Stimulated activated memory B cell treated with anti-CD40 and anti-IgM and Interleukin-4, amounts not matched to agents 10 μg/mL and 1 μg/mL and 100 μg/mL, for 72 hours (primary cell): ENCODE measurements at places on chromosomes 11 and 22.

DNA sequence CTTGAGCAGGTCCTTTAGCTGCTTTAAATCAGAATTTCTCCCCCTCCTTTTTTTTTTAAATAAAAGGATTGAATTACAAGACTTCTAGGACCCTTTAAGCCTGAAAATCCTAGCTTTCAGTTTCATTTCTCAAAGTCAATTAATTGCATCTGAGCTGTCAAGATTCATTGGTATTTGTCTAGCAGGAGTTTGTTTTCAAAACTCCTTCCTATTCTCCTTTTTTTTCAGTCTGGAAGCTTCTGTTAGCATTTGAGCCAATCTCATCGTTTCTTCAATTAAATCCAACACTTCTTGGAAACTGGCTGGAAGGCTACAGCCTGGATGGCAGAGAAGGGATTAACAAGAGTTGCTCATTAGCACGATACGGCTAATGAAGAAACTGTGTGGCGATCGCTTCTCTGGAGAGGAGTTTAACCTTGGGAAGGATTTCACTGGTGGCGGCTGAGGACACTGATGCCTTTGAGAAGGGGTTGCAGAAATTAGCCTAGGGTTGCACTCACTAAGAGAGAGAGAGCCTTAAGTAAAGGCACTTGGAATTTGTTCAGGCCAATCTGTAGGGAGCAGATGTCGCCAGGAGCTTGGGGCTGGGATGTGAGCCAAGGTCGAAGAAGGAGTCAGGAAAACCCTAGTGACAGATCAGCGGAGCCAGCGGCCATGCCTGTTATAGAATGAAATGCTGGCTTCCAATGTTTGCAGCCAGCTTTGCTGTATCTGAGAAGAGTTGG lies 43.8 kb upstream of the API5 start:
- H3K4me1 ChIP-seq: no peaks in the 10 kb centered on the region
- no peak overlapping the region for H3K27ac ChIP-seq
- no peaks in the 10 kb centered on the region for H3K36me3 ChIP-seq
- ATAC-seq: no peak
- peaks cover 36% of the 10 kb centered on the region for H3K27me3 ChIP-seq

- no peaks in the 10 kb centered on the region for H3K36me3 ChIP-seq
- ATAC-seq: no peak
- H3K27ac ChIP-seq: no peak overlapping the region
These were observed 351.4 kb upstream of the LUZP2 start for GRCh38 chr11:24145411-24145810.

DNA sequence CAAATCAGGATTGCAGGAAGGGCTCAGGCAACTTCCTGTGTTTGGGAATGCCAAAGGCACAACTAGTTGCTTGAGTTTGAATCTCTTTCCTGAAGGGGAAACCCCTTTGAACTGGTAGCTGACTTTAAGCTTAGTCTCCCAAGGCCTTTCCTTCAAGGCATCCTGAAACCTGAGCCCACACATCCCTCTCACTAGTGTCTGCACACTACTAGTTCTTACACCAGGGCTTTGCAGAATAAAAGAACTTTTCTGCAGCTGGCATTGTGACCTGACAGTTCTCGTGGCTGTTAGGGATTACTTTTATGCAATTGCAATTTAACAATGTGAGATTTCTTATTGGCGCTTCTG lies 95.4 kb downstream of the EXT2 start:
- H3K36me3 ChIP-seq: peaks cover 65% of the 10 kb centered on the region
- ATAC-seq: no peak
- H3K4me1 ChIP-seq: no peaks in the 10 kb centered on the region
- H3K27ac ChIP-seq: no peak overlapping the region
- no peak overlapping the region for H3K4me3 ChIP-seq
- no peaks in the 10 kb centered on the region for H3K27me3 ChIP-seq

GRCh38 chr11:19403196-19403895 lies 162.6 kb upstream of the E2F8 start:
- H3K36me3 ChIP-seq: no peaks in the 10 kb centered on the region
- no peak for ATAC-seq
- no peak overlapping the region for H3K4me3 ChIP-seq
- H3K4me1 ChIP-seq: no peaks in the 10 kb centered on the region

DNA sequence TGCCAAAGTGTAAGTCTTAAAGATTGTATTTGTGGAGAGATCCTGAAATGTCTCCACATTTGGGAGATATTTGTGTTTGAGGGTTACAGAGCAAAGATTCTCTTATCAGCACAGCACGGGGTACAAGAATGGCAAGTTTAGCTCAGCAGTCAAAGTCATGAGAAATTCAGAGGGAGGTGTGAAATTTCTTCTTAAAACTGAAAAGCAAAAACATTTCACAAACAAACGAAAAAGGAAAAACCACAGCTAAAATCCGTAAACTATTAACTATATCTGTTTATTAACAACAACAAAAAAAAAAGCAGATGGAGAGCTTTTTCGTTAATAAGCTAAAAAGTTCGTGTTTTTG lies 40.9 kb upstream of the ETS1 start:
- peak overlapping the region; percentile 93 for H3K27ac ChIP-seq
- no peaks in the 10 kb centered on the region for H3K27me3 ChIP-seq
- no peak for ATAC-seq

- H3K4me1 ChIP-seq: peaks cover 37% of the 10 kb centered on the region
- no peak overlapping the region for H3K27ac ChIP-seq
- no peak overlapping the region for H3K4me3 ChIP-seq
These were observed 1.4 kb downstream of the SIGIRR start for GRCh38 chr11:413120-414081.

GRCh38 chr22:26027341-26027740 lies 141.9 kb upstream of the SEZ6L start:
- no peak overlapping the region for H3K27ac ChIP-seq
- H3K4me3 ChIP-seq: no peak overlapping the region
- no peaks in the 10 kb centered on the region for H3K27me3 ChIP-seq

DNA sequence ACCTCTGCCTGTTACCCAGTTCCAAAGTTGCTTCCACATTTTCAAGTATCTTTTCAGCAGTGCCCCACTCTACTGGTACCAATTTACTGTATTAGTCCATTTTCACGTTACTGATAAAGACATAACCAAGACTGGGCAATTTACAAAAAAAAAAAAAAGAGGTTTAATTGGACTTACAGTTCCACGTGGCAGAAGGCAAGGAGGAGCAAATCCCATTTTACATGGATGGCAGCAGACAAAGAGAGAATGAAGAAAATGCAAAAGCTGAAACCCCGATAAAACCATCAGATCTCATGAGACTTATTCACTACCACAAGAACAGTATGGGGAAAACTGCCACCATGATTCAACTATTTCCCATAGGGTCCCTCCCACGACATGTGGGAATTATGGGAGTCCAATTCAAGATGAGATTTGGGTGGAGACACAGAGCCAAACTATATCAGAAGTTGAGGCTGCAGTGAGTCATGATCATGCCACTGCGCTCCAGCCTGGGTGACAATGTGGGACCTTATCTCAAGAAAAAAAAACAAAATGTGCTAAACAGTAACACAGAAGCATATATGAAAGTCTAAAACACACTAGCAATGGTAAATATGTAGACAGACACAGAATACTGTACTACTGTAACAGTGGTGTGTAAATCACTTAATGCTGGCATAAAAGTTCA lies 190.3 kb upstream of the ZC3H12C start:
- no peak overlapping the region for H3K27ac ChIP-seq
- H3K27me3 ChIP-seq: peaks cover 64% of the 10 kb centered on the region
- ATAC-seq: no peak
- no peaks in the 10 kb centered on the region for H3K36me3 ChIP-seq

DNA sequence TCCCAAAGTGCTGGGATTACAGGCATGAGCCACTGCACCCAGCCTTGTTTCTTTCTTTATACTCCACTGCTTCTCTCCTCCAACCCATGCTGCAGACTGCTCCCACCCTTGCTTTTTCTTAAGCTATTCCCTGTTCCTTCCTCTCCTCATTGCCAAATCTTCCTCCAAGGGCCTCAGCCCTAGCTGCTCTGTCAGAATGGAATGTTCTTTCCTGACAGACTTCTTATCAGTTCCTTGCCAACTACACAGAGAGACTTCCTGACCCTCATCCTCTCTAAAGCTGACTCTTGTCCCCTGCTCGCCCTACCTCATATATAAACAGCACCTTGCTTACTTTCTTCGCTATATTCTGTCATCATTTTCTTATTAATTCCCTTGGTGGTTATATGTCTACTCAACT lies 16.9 kb upstream of the PIK3C2A start:
- H3K4me3 ChIP-seq: no peak overlapping the region
- peaks cover under 1% of the 10 kb centered on the region for H3K4me1 ChIP-seq
- H3K36me3 ChIP-seq: no peaks in the 10 kb centered on the region
- no peaks in the 10 kb centered on the region for H3K27me3 ChIP-seq

DNA sequence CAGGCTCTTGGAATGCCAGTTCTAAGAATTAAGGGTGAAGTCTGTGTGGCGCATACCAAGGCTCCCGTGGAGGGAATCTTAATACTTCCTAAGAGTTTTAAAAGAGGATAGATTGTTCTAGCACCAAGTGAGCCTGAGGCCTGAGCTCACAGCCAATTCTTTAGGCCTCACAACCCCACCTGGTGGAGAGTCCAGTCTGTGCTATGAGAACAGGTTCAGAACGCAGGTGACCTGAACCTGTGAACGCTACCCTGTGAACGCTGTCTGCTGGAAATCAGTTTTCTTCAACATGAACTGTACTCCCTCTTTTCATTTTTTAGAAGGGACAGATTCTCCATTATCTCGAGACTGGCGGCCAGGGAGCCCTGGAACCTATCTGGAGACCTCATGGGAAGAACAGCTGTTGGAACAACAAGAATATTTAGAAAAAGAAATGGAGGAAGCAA lies 43.2 kb upstream of the DLAT start:
- peaks cover 36% of the 10 kb centered on the region for H3K27me3 ChIP-seq
- peak; percentile 75 for ATAC-seq
- H3K36me3 ChIP-seq: no peaks in the 10 kb centered on the region
- H3K4me3 ChIP-seq: no peak overlapping the region

- ATAC-seq: no peak
- no peak overlapping the region for H3K27ac ChIP-seq
- peaks cover 51% of the 10 kb centered on the region for H3K4me1 ChIP-seq
- H3K27me3 ChIP-seq: no peaks in the 10 kb centered on the region
These were observed 10.6 kb downstream of the HSD17B12 start for GRCh38 chr11:43690929-43691725.

DNA sequence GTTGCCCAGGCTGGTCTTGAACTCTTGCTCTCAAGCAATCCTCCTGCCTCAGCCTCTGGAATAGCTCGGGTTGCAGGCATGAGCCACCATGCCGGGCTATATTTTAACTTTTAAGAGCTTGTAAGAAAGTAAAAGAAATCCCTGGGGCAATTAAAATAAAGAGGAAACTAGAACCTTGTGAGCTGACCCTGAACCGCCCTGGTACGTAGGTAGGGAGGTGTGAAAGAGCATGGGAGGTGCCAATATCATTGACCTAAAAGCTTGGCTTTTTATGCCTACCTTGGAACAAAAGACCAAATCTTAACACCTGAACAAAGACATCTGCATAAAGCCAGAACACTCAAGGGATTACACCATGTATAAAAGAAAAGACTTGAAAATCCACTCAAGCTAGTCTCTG lies 595.1 kb downstream of the SOX6 start:
- no peaks in the 10 kb centered on the region for H3K4me1 ChIP-seq
- no peak overlapping the region for H3K4me3 ChIP-seq
- no peak for ATAC-seq

GRCh38 chr11:8363921-8364320 lies 100.2 kb upstream of the LMO1 start:
- H3K27me3 ChIP-seq: peaks cover 16% of the 10 kb centered on the region
- H3K27ac ChIP-seq: no peak overlapping the region
- no peaks in the 10 kb centered on the region for H3K36me3 ChIP-seq
- ATAC-seq: no peak
- no peak overlapping the region for H3K4me3 ChIP-seq

GRCh38 chr11:34317036-34317360 lies 40.8 kb downstream of the ABTB2 start:
- H3K36me3 ChIP-seq: no peaks in the 10 kb centered on the region
- no peak overlapping the region for H3K27ac ChIP-seq
- ATAC-seq: no peak
- H3K4me1 ChIP-seq: peaks cover 19% of the 10 kb centered on the region
- H3K4me3 ChIP-seq: no peak overlapping the region

DNA sequence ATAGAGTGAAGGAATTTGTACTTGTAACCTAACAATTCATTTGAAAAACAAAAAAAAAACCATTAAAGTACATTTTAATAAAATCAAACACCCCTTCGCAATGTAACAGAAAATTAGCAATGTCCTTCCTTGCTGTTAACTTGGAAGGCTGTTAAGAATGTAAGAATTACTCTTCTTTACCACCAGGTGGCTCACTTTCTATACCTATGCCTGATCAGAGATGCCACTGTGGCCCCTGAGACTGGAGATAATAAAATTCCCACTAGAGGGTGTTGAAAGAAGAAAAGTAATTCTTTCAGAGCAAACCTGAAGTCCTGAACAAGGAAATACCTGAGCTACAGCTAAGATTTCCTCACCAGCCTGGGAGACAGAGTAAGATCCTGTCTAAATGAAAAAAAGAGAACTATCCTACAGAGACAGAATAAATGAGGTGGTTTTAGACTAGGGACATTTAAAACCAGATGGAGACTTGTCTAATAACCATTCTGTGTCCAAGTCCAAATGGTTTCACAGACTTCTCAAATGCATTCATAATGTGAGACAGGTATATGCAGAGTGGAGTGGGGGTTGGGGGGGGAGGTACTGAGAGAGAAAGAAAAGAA lies 1089.3 kb downstream of the FAM181B start:
- peak; percentile 59 for ATAC-seq
- no peak overlapping the region for H3K27ac ChIP-seq
- no peaks in the 10 kb centered on the region for H3K4me1 ChIP-seq
- no peaks in the 10 kb centered on the region for H3K27me3 ChIP-seq
- no peaks in the 10 kb centered on the region for H3K36me3 ChIP-seq

- H3K4me3 ChIP-seq: no peak overlapping the region
- no peaks in the 10 kb centered on the region for H3K4me1 ChIP-seq
- no peaks in the 10 kb centered on the region for H3K36me3 ChIP-seq
- H3K27ac ChIP-seq: no peak overlapping the region
- ATAC-seq: no peak
These were observed 222.6 kb upstream of the PITPNB start for GRCh38 chr22:28141614-28142013.

- peak overlapping the region; percentile 98 for H3K4me3 ChIP-seq
- no peak for ATAC-seq
- H3K4me1 ChIP-seq: peaks cover 41% of the 10 kb centered on the region
- H3K36me3 ChIP-seq: no peaks in the 10 kb centered on the region
- H3K27me3 ChIP-seq: no peaks in the 10 kb centered on the region
These were observed 1.3 kb downstream of the CBL start for GRCh38 chr11:119207415-119207960.

GRCh38 chr11:17572359-17572690 lies 25.3 kb downstream of the OTOG start:
- ATAC-seq: peak; percentile 51
- H3K27me3 ChIP-seq: no peaks in the 10 kb centered on the region
- H3K27ac ChIP-seq: no peak overlapping the region
- no peaks in the 10 kb centered on the region for H3K36me3 ChIP-seq
- H3K4me1 ChIP-seq: peaks cover 11% of the 10 kb centered on the region

- no peak overlapping the region for H3K27ac ChIP-seq
- H3K27me3 ChIP-seq: peaks cover 24% of the 10 kb centered on the region
- no peak overlapping the region for H3K4me3 ChIP-seq
- ATAC-seq: no peak
- H3K4me1 ChIP-seq: no peaks in the 10 kb centered on the region
- H3K36me3 ChIP-seq: no peaks in the 10 kb centered on the region
These were observed 16.1 kb upstream of the OR51M1 start for GRCh38 chr11:5367448-5368074.

GRCh38 chr11:14905104-14906033 lies 13.3 kb upstream of the CYP2R1 start:
- ATAC-seq: peak; percentile 94
- no peaks in the 10 kb centered on the region for H3K36me3 ChIP-seq
- H3K27me3 ChIP-seq: peaks cover 7% of the 10 kb centered on the region
